ENCODE measurements at places on chromosomes 6 and 20.

GRCh38 chr6:147831356-147831755 lies 322.9 kb downstream of the SAMD5 start:
- DNase-seq: no peak

DNA sequence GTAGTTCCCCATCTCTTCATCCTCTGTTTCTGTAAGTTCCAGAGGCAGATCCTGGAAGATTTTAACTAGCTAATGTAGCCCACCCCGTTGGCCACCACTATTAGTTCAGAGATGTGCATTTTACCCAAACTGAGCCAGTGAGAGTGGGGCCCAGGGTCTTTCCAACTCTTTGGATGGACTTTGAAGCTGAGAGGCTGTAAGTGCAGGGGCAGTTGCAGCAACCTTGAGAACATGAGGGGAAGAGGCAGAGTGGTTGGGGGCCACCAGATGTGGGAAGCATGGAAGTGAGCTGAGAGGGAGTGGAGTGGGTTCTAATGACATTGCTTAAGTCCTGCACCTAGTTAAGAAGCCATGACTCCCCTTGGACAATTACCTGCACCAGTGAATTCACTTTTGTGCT lies 72.2 kb downstream of the CDH26 start:
- no peak for DNase-seq

DNA sequence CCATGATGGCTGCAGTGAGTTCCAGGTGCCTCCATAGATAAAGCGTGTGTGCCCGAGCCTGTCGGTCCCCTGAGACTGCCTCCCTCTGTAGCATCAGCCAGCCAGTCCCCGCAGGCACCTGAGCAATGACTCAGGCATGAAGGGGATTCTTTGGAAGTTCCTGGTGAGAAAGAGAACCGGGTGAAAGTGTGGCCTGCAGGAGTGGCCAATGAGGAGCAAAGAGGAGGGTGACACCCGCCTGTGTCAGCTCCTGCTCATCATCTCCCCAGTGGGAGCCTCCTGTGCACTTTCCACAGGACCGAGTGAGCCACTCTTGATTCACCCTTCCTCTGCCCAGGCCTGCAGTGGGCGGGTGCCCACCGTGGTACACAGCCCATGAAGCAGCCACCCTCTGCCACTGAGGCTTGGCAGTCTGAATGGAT lies 71.2 kb upstream of the PTPN1 start:
- no peak for DNase-seq

- no peak for DNase-seq
Observed at GRCh38 chr20:63394069-63394919, 33.1 kb upstream of the CHRNA4 start.

GRCh38 chr6:150416128-150416527 lies 47.3 kb downstream of the IYD start:
- DNase-seq: no peak

DNA sequence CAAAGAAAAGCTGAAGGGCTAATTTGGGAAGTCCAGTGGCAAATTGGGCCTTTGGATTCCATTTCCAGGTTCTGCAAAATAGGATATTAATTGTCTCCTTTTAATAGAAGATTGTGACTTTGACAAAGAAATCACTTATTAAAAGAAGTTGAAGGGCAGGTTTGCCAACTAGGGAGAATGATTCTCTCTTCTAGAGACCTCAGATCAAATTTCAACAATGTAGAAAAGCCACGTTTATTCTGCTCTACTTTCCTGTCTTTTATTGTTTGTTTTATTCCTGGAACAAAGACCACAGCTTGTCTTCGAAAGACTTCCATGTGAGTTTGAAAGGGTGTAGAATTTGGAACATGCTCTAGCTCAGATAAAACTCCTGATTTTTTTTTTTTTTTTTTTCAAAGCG lies 65.5 kb upstream of the PRL start:
- no peak for DNase-seq

- no peak for DNase-seq
Observed at GRCh38 chr6:147712841-147713240, 204.4 kb downstream of the SAMD5 start.

GRCh38 chr20:4962241-4962855 lies 39.0 kb downstream of the SLC23A2 start:
- no peak for DNase-seq

GRCh38 chr6:26045065-26045927 lies 41.9 kb upstream of the HFE start:
- peak; percentile 65 for DNase-seq

DNA sequence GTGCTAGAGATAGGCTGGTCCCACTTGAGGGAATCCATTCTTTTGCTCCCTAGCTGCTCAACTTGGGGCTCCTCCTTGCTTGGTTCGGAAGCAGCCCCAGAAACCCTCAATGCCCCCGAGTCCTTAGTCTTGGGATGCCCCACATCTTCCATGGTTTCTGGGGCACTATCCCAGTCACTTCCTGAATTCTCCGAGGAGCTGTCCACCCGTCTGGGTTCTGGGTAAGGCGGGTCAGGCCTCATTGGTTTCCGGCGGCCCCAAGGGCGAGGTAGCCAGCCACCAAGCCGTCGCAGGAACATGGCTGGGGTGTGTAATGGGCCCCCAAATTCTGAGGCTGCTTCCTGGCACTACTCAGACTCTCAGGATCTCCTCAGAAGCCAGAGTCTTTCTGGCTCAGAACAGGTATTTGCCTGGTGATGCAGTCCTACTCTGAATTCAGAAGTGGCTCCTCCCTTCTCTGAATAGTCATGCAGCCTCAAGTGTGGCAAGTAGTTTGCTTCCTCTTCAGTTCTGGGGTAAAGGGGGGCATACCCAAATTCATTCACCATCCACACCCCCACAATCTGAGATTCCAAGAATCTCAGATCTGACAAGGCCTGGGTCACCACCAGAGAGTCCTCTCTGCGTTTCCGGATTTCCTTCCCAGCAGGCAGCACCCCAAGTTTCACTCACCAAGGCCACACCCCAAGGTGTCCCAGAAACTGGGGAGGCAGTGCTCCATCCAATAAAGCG lies 763 bp downstream of the C6orf47 start:
- no peak for DNase-seq

- no peak for DNase-seq
Observed at GRCh38 chr20:32296412-32296811, 19.0 kb downstream of the KIF3B start.

All from endothelial cell (in vitro differentiated cells).